Adrenal gland (tissue), 19 donors: ENCODE measurements at places on chromosomes 1 and 21. TPM values are rescaled to one million over a fixed set of nuclear protein-coding genes. Genes with fewer than 3 reads are reported as not detected.

The DSCAM gene
- total RNA-seq = not detected

The NPR1 gene
- total RNA-seq = 17.3 TPM

The RHBDL2 gene
- 0.61 TPM for total RNA-seq

The WNT9A gene
- 1.7 TPM for total RNA-seq

The PAQR7 gene
- 54.4 TPM for total RNA-seq

The NBPF3 gene
- 13.4 TPM for total RNA-seq

The MMEL1 gene
- 1.5 TPM for total RNA-seq

The SARS1 gene
- 154 TPM for total RNA-seq

The PCP4 gene
- 1.00 TPM for total RNA-seq

The CPTP gene
- 10.5 TPM for total RNA-seq

DNA sequence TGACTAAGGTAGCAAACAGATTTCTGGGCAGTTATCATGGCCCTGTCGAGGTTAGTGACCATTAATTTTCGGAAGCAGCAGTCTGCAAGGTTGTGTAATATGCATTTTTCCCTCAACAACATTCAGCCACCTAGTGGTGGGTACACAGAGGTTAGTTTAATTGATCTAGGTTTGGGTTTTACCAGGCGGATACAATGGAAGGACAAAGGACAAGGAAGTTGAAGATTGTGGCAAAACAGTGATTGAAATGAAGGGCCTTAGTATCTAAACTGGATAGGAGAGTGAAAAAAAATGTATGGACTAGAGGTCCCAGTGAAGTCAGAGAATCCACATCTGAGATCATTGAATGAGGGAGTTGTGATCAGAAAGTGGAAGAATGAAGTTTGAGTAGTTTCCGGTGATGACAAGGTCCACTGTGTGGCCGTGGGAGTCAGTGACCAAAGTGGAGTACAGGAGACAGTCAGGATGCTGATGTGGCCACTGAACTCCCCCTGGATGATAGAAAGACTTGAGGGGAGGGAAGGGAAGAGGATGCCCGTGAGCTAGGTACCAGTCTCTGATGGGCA, 2.8 kb downstream of the ARMH1 start:
- DNase-seq = peak; percentile 73

DNA sequence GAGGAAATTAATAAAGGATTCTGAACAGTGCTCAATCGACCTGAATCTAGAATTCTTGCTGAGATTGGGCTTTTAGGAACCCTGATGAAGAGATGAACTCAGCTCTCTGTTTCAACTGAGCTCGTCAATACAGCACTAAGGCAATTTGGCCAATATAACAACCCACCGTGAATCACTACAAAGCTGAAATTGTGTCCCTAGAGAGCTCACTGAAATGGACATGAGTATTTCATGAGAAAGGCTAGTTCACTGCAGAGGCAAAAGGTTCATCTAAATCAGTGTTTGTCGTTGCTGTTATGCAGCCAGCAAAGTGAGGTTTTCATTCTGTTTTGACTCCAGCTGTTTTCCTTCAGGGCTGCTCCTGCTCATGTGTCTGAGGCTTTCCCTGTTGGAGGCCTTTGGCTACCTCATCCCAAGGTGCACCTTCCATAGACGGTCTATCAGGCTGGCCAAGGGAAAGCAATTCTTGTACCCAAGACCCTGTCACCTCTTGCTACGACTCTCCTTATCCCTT, 83.5 kb downstream of the URB2 start:
- DNase-seq = no peak

DNA sequence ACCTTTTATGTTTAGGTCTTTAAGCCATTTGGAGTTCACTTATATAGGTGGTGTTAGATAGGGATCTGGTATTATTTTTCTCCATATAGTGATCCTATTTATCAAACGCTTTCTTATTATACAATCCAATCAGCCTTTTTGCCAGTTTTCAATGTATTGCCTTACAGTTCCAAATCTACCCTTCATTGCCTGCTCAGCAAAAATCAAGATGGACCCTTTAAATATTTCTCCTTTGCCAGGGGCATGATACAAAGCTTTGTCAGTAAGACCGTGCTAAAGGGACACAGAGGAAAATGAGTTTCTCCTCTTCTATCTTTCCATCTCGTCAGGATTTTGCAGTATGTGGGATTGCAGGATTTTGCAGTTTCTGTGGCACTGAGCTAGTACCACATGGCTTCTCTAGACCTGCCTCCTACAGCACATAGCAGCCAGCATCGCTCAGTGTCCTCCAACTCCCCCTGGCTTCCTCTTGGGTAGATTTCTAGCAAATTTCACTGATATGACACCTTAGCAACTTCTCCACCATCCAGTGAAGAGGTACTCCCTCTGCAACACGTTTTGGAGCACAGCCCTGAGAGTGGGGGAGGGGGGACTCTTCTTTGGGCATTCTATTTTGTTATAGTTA, 22.5 kb upstream of the CAP1 start:
- DNase-seq = no peak

- no peak for DNase-seq
Observed at GRCh38 chr1:56575865-56576264, 3.5 kb downstream of the PLPP3 start.

GRCh38 chr1:197146101-197147095, at the start of gene ASPM:
Gene ASPM (minus strand): TSS chr1:197146669. CDS start chr1:197146437, 232 bp downstream.
- peak; percentile 97 for DNase-seq

DNA sequence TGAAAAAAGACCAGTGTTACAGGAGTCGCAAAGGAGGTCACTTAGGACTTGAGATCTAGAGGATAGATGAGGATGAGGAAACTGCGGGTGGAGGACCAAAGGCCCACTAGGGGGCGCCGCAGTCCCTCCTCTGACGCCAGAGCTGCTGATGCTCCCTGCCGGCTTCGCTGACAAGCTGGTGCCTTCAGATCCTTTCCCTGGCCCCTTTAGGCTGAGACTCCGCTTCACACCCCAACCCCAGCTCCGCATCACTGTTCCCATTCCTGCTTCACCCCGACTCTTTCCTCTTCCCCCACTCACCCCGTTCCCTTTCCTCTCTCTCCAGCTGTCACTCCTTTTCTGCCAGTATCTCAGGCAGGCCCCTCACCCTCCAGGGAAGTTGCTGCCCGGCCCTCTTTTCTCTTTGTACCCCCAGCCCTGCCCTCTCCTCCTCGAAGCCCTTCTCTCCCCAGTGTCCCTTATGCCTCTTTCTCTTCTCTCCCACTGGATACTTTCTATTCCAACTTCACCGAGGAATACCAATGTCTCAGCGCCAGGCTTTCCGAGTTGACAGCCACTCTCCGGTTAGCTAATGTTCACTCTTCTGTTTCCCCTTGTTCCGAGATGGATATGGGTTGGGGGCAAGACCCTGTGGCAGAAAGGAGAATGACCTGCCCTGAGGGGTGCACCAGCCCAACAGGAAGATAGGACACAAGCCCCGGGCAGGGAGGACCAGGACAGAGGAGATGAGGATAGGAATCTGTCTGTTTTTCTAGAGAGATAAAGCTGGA, 4.5 kb downstream of the KCNJ9 start:
- DNase-seq = peak; percentile 65

DNA sequence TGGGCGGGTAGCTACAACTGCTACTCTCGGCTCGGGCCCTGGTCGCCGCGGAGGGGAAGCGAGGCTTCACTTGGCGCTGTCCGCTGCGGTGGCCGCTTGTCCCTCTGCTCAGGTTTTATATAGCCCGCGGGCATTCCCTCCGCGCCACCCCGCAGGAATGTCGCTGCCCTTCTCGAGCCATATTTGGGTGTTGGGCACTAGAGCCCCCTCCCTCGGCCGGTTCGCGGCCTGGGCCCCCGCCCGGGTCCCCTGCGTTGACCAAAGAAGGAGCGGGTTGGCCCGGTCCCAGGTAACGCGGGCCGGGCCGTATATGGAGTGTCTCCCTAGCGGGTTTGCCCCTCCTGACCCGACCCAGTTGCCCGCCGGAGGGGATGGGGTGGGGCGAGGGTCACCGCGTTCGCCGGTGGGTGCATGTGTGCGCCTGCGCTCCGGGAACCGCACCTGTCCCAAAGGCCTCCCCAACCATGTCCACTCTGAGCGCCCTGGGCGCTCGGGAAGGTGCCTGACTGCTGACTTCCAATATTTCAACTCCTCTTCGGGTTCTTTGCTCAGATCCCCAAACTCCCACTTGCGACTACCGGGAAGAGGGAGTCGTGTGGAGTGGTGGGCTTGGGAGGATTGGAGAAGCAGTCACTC, at the start of gene ACTA1:
Gene ACTA1 (minus strand): TSS at position 90 of the 636 bp plus-strand sequence. CDS start 979 bp downstream, outside the sequence.
- DNase-seq = no peak

DNA sequence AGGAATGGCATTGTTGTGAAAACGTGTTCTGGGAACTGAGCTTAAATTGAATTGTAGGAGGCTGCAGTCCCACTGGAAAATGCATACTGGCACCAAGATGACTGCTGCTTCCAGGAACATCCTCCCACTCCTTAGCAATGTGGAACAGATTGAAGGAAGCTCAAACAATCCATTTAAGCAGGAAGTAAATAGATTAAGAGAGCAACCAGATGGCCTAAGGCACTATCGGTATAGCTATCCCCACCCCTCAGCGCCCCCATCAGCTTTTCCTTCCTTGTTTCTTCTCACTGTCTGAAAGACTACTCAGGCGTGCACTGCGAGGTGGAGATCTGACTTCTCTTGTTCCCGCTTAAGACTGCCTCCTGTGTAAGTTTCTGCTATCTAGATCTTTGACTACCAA, 4.0 kb upstream of the IFI16 start:
- peak; percentile 27 for DNase-seq

- no peak for DNase-seq
Observed at GRCh38 chr1:60681095-60681860, 401.1 kb upstream of the NFIA start.

- DNase-seq = no peak
Observed at GRCh38 chr1:107776900-107777663, 187.9 kb downstream of the VAV3 start.

DNA sequence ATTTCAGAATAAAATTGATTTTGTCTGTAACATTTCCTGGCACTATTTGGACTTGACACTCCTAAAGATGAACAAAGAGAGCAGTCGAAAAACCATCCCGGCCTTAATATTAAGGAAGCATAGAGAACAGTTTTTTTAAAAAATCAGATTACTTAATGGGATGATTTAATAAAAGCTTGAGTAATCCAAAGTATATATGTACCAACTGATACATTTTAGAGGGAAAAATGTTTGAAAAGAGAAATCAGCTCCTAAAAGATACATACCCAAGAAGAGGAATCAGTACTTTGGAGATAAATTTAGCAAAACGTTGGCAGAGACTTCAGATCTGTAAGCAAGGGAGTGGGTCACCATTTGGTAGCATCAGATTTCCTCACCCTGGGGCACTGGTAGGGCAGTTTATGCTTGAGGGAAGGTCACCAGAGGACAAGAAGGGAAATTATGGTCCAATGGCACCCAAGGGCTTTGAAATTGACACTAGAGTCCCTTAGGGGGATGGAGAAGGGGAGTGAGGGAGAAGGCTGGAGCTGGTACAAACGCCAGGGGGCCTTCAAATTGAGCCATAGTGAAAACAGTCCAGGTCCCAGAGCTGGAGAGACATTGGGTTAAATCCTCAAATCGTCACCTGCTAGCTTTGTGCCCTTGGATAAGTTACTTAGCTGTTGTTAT, 5.9 kb downstream of the SLAMF7 start:
- no peak for DNase-seq

GRCh38 chr21:33892853-33893252, 22.8 kb downstream of the ATP5PO start:
- no peak for DNase-seq

DNA sequence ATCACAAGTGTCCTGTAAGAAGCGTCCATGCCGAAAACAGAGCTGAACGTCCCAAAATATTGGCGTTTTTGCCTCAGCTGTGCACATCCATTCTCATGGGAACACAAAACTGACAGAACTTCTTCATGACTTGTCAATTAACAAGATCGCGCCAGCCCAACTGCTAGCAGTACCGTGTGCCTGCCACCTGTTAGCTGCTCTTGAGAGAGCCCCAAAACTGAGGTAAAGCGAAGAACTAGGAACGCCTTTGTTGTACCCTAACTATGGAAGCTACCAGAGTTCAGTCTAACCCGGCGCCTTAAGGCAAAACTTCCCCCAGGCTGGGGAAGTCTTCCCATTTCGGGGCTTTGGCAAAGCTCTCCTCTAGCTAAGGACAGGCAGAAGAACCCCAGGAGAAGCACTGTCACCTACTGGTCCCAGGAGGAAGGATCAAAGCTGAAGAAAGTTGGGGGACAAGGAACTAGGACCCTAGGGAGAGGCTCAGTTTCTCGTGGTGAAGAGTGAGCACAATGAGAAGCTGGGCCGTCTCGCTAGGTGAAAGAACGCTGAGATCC, 719 bp downstream of the EYA3 start:
- DNase-seq = peak; percentile 22

GRCh38 chr1:56123421-56123820, 455.9 kb downstream of the PLPP3 start:
- DNase-seq = no peak

DNA sequence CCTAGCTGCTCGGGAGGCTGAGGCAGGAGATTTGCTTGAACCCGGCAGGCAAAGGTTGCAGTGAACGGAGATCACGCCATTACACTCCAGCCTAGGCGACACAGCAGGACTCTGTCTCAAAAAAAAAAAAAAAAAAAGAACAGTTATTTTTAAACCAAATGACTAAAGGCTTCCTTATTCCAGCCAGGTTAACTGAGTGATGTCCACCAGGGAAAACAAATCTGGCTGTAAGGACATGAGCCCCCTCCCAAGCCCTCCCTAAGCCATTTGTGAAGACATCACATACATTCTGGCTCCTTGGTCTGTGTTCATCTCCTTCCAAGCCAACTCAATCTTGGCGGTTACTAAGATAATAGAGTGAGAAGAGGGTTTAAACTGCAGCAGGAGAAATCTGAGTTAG, 8.2 kb downstream of the TMCC2 start:
- DNase-seq = no peak

- no peak for DNase-seq
Observed at GRCh38 chr1:248704606-248705005, 2.0 kb upstream of the OR14I1 start.

DNA sequence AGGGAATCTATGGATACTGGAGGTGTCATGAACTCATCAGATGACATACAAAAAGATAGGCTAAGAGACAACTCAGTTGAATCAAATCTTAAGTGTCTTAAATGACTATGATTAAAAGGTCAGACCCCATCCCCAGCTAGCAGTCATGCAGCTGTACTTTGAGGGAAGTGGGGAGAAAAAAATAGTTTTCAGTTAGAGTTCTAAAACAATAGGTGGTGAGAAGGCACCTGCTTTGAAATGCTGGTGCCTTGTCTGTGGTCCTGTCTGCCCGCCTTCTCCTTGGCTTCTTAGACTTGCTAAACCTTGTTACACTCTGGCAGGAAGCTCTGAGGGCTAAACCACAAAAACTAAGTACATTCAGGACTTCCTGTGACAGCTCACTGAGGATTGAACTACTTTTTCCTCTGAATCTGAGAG, 15.3 kb downstream of the CD2 start:
- DNase-seq = no peak

DNA sequence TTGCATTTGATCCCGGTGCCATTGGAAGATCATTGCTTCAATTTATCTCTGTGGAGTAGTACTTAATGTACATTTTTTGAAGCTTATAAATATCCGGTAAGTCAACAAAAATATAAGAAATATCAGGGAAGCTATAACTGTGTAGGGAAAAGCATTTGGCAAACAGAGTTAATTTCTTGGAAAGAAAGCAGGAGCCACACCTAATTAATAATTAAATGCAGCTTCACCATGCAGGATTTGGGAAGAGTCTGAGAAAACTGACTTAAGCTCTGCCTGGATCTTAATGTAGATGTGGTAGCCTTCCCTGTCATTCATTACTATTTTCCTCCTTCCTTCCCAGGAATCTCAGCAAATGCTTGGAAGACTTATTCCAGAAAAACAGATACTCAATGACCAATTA, 134.5 kb downstream of the ATP5PO start:
- no peak for DNase-seq
